ENCODE measurements at places on chromosomes 2 and 18. TPM values are rescaled to one million over a fixed set of nuclear protein-coding genes. Genes with fewer than 3 reads are reported as not detected.
A peak's percentile ranks its signal among the peaks of the same experiment; 100 is the strongest.

GRCh38 chr2:188970211-188970610 lies 4.0 kb upstream of the COL3A1 start:
- no peaks in the 10 kb centered on the region for H3K4me1 ChIP-seq
- no peak overlapping the region for H3K27ac ChIP-seq
- no peak for DNase-seq
- H3K36me3 ChIP-seq, result no peaks in the 10 kb centered on the region
- no peaks in the 10 kb centered on the region for H3K27me3 ChIP-seq

DNA sequence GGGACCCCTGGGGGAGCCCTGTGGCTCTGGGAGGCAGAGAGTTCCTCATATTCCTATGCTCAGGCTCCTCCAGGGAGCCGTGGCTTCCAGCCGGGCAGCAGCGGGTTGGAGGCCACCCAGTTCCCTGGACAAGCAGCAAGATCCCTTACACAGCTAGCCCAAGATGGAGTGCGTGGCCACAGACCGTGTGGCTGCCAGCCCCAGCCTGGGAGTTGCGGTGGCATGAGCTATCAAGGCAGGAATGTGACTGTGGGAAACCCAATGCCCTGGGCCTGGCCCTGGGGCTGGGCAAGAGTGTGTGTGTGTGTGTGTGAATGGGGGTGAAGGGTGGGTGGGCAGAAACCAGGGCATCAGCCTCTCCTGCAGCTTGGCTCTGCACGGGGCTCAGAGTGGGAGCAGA lies 130.5 kb downstream of the DYSF start:
- no peak overlapping the region for H3K27ac ChIP-seq
- no peaks in the 10 kb centered on the region for H3K4me1 ChIP-seq
- no peaks in the 10 kb centered on the region for H3K36me3 ChIP-seq
- no peak overlapping the region for H3K4me3 ChIP-seq
- no peak for DNase-seq

DNA sequence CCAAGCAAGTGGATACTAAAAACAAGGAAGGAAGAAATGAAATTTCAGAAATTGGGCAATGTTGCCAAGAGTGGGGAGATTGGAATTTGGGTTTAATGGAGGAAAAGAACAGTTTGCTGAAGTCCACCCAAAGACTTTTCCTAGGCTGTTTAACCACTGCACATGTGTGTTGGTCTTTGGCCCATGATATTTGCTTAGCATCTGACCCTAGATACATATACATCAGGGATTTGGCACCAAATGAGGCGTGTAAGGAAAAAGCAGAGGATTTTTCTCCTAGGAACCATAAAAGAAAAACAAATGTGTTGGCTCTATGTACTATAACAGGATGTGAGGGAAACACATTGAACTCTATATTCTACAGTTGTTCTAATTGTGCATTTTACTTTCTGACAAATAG lies 80.7 kb upstream of the CD28 start:
- DNase-seq, result no peak
- no peak overlapping the region for H3K4me3 ChIP-seq
- H3K4me1 ChIP-seq, result peaks cover 1% of the 10 kb centered on the region
- H3K27ac ChIP-seq, result no peak overlapping the region
- no peaks in the 10 kb centered on the region for H3K27me3 ChIP-seq

The CGREF1 gene
- total RNA-seq, result 8.1 TPM

- no peak for DNase-seq
- no peaks in the 10 kb centered on the region for H3K4me1 ChIP-seq
- no peaks in the 10 kb centered on the region for H3K36me3 ChIP-seq
- no peak overlapping the region for H3K4me3 ChIP-seq
Measured at GRCh38 chr2:12277241-12278034, 439.3 kb upstream of the TRIB2 start.

DNA sequence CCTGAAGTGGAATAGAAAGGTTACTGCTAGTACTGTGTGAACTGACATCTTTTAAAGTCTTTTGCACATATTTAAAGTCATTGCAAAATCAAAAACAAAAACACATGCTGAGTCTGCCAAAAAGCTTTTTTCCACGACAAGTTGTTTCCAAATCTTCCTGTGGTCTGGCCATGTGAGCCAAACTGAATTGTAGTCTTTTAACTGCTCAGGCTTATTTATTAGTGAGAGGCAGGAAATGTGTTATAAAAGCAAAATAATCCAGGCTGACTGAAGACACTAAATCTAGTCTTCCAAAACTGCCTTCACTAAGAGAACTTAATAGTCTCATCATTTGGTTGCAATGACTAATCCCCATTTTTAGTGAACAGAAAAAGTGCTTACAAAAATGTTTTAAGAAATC lies 2.3 kb downstream of the KRCC1 start:
- no peaks in the 10 kb centered on the region for H3K36me3 ChIP-seq
- no peak for DNase-seq
- H3K4me3 ChIP-seq, result no peak overlapping the region
- H3K4me1 ChIP-seq, result peaks cover 7% of the 10 kb centered on the region

DNA sequence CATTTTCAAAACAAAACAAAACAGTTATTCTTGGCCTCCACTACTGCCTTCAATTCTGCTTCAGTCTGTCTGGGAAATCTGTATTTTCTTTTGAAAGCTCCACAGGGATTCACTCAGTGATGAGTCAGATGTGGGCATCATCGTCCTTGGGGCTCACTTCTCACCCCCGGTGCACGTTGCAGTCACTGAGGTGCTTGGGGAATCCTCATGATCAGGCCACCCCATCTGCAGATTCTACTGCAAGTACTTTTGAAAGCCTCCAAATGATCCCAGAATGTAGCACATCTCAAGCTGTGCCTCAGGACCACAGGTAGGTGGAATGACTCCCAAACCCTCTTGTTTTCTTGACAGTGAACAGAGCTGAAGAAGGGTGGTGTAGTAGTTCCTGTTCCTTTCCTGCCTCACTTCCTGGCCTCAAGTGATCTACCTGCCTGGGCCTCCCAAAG lies 34.3 kb downstream of the LPIN2 start:
- no peak for DNase-seq
- H3K27me3 ChIP-seq, result no peaks in the 10 kb centered on the region
- no peaks in the 10 kb centered on the region for H3K36me3 ChIP-seq

DNA sequence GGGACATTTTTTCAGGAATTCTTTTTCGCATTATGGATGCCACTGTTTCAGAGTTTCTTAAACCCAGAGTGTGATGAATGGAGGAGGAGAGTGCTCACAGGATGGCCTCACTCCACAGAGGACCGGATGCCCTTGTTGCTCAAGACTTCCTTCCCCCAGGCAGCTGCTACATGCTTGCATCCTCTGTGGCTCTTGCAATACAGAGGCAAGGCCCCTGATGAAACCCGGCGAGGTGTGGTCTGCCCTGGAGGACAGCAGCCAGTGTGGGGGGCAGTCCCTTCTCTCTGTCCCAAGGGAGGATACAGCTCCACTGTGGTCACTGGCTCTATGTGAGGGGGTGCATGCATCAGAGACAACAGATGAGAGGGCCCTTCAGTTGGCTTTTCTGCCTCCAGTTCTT lies 109.6 kb downstream of the SH3RF3 start:
- no peaks in the 10 kb centered on the region for H3K36me3 ChIP-seq
- H3K4me3 ChIP-seq, result no peak overlapping the region
- H3K27me3 ChIP-seq, result no peaks in the 10 kb centered on the region
- no peak for DNase-seq

The HK2 gene
- 26.4 TPM for total RNA-seq

DNA sequence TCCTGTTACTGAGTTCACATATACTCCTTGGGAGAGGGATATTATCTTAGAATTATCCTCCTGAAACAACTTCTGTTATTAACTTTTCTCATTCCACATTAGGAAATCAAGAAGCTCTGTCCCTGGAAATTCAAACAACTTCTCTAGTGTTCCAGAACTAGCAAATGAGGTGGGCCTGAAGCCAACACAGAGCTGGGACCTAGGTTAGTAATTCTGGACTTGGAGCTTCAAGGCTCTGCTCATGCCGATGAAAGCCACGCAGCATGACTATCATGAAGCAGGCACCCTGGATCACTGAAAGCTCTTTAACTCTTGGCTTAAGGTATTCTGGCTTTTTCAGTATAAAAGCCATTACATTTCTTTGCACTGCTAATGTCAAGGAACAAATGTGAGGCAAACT lies 242.7 kb downstream of the TGIF1 start:
- H3K4me3 ChIP-seq, result no peak overlapping the region
- H3K27ac ChIP-seq, result no peak overlapping the region
- H3K4me1 ChIP-seq, result no peaks in the 10 kb centered on the region
- H3K27me3 ChIP-seq, result no peaks in the 10 kb centered on the region
- no peak for DNase-seq

DNA sequence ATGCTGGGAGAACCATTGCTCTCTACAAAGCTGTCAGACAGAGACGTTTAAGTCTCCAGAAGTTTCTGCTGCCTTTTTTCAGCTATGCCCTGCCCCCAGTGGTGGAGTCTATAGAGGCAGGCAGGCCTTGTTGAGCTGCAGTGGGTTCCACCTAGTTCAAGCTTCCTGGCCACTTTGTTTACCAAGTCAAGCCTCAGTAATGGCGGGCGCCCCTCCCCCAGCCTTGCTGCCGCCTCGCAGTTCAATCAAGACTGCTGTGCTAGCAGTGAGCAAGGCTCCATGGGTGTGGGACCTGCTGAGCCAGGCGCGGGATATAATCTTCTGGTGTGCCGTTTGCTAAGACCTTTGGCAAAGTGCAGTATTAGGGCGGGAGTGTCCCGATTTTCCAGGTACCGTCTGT lies 52.7 kb upstream of the SCYGR2 start:
- no peak overlapping the region for H3K27ac ChIP-seq
- H3K36me3 ChIP-seq, result no peaks in the 10 kb centered on the region
- no peaks in the 10 kb centered on the region for H3K4me1 ChIP-seq
- DNase-seq, result no peak
- no peaks in the 10 kb centered on the region for H3K27me3 ChIP-seq

GRCh38 chr2:446963-447530 lies 159.2 kb upstream of the ALKAL2 start:
- no peaks in the 10 kb centered on the region for H3K27me3 ChIP-seq
- no peak overlapping the region for H3K4me3 ChIP-seq
- H3K4me1 ChIP-seq, result no peaks in the 10 kb centered on the region

GRCh38 chr2:109128048-109128615 lies 873 bp upstream of the SH3RF3 start:
- peak overlapping the region; percentile 81 for H3K4me3 ChIP-seq
- peak; percentile 89 for DNase-seq
- peak overlapping the region; percentile 62 for H3K27ac ChIP-seq
- no peaks in the 10 kb centered on the region for H3K36me3 ChIP-seq

DNA sequence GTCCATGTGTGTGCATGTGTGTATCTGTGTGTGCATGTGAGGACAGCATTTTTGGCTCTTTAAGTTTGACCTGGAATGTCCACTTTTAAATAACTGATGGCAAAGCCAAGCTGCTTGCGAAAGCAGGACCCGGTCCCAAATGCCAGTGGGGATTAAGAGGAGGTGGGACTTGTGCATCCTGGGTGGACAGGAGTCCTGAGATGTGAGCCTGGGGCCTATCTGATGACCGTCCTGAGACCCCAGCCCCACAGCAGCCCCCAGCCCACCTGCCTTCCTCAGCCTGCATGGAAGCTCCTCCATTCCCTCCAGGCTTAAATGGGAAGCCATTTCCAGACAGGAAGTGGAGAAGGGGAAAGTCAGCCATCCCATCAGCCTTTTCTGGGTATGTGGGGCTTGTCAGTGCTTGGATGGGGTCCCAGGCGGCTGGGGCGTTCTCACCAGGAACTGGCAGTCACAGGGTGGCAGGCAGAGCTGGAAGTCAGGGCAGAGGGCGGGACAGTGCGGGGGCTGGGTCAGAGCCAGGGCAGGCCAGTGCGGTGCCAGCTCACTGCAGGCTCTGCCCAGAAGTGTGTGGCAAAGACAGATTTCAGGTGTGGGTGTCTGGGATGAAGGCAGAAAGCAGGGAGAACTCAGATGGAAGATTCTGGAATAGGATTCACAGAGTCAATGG lies 117.8 kb downstream of the ACKR3 start:
- H3K4me1 ChIP-seq, result no peaks in the 10 kb centered on the region
- no peak overlapping the region for H3K27ac ChIP-seq
- H3K36me3 ChIP-seq, result no peaks in the 10 kb centered on the region
- peak; percentile 77 for DNase-seq

DNA sequence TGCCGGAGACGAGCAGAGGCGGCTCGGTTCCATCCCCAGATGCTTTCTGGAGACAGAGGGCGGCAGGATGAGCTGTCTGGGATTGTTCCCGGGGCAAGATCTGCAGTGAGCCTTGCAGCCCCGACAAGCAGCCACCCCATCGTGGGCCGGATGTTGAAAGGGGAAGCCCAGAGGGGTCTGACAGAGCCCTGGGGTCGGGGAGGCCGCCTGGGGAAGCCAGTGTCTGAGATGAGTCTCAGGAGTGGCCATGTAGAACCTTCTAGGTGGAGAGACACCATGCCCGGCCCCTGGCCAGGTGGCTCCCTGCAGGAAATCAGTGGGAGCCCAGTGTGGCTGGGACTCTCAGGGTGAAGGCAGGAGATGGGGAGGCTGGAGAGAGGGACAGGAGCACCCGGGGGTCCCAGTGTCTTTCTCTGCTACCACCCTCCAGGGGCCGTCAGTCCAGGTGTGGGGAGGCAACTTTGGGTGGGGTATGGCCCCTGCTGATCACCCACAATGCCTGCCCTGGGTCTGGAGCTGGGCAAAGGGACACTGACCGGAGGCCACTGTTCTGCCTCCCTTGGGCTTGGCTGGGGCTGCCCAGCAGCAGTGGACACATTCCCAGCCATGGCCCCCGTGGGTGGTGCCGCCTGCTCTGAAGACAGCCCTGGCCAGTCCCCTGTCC lies 128.3 kb upstream of the HS6ST1 start:
- no peaks in the 10 kb centered on the region for H3K27me3 ChIP-seq
- H3K27ac ChIP-seq, result no peak overlapping the region
- no peak for DNase-seq
- H3K4me1 ChIP-seq, result no peaks in the 10 kb centered on the region

DNA sequence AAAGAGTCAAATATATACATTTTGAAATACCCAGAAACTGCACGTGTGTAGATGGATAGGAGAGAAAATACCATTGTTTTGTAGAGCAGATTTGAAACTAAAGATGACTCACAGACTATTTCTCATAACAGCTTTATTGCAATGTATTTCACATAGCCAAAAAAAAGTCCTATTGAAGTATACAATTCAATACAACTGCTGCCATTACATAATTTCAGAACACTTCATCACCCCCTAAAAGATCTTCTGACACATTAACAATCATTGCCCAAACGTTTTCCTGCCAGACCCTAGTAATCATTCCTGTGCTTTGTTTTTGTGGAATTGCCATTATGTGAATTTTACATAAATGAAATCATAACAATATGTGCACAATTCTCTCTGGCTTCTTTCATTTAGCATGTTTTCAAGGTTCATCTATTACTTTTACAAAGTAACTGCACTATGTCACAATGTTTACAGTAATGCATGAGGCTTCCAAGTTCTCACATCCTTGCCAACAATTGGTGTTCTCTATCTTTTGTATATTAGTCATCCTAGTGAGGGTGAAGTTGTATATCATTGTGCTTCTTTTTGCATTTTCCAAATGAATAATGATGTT lies 378.6 kb upstream of the CWC22 start:
- no peaks in the 10 kb centered on the region for H3K36me3 ChIP-seq

DNA sequence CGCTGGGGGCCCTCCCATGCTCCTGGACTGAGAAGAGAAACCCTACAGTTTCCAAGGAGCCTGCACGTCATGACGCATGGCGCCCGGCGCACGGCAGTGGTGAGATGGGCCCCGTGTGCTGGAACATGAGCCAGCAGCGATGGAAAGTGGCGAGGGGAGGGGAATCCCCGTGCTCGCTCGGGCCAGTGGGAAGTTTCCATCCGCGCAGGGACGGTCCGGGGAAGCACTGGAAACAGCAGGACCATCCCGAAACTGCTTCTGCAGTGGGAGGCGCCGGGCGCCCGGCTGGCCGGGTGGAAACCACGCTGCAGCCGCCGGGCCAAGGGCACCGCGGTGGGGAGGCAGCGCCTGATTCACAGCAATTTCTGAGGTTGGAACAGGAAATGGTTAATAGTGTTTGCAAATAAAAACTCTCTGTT lies 4.9 kb upstream of the PDCD1 start:
- H3K4me1 ChIP-seq, result no peaks in the 10 kb centered on the region
- no peaks in the 10 kb centered on the region for H3K27me3 ChIP-seq
- H3K27ac ChIP-seq, result no peak overlapping the region
- no peak overlapping the region for H3K4me3 ChIP-seq
- no peaks in the 10 kb centered on the region for H3K36me3 ChIP-seq

Measured in aorta (tissue), 5 donors.